Inflammatory macrophage treated with lipopolysaccharide for 1 hour (primary cell): ENCODE measurements at places on chromosomes 11 and 22.
A peak's percentile ranks its signal among the peaks of the same experiment; 100 is the strongest.

DNA sequence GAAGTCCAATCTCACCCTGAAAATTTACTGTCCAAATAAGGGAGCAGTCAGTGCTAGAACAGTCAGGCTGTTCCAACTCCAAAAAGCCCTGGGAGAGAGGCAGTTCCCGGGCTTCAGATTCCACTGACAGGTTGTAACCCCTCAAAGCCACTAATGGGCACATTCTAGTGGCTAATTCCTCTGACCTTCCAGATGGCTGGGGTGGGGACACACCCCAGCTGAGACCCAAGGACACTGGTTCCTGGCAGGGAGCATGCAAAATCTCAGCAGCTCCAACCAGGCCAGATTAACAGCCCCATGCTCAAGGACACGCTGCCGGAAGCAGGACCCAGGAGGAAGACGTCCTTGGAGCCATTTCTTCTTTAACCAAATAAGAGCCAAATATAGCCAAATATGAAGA is 92.7 kb downstream of the RPL27A start:
- DNase-seq: no peak

- DNase-seq: no peak
These were observed 66.1 kb downstream of the FAM76B start for GRCh38 chr11:95723361-95723942.

DNA sequence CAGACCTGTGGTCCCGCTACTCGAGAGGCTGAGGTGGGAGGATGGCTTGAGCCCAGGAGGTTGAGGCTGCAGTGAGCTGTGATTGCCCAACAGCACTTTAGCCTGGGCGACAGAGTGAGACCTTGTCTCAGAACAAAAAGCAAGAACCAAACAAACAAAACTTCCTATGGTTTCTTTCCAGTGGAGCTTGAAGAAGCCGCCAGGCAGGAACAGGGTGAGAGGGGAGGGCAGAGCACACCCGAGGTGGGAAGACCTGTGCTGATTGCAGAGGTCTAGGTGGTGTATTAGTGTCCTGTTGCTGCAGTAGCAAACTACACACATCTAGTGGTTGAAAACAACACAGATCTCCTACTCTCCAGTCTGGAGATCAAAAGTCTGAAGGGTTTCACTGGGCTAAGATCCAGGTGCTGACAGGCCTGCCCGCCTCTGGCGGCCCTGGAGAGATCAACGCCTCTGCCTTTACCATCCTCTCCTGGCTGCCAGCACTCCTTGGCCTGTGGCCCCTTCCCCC is 10.5 kb downstream of the ARHGEF17 start:
- no peak for DNase-seq

DNA sequence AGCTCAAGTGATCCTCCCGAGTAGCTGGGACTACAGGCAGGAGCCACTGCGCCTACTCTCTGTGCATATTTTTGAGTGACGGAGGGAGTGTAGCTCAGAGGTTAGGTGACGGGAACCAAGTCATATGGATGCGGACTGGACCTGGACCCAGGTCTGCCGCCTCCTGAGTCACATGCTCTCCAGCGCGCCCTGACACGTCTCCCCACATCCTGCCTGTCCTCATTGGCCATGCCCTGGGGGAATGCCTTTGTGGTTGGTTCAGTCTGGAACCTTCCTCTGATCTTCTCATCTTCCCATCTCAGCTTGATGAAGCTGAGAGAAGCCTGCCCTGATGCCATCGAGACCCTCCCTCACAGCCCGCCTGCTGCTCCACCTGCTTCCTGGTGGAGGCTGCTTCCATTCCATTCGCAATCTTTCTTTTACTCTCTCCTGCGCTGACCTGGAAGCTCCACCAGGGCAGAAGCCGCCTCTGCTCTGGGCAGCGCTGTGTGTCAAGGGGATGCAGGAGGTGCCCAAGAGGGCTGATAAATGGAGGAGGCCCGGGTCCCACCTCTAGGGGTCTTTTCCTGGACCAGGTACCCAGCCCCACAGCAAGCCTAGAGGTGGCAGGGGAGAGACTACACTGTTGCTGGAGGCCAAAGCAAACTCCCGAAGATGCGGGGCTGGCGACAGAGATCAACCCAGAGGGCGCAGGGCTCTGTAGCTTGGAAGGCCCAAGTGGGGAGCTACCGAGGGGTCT is 13.9 kb upstream of the BAIAP2L2 start:
- no peak for DNase-seq

DNA sequence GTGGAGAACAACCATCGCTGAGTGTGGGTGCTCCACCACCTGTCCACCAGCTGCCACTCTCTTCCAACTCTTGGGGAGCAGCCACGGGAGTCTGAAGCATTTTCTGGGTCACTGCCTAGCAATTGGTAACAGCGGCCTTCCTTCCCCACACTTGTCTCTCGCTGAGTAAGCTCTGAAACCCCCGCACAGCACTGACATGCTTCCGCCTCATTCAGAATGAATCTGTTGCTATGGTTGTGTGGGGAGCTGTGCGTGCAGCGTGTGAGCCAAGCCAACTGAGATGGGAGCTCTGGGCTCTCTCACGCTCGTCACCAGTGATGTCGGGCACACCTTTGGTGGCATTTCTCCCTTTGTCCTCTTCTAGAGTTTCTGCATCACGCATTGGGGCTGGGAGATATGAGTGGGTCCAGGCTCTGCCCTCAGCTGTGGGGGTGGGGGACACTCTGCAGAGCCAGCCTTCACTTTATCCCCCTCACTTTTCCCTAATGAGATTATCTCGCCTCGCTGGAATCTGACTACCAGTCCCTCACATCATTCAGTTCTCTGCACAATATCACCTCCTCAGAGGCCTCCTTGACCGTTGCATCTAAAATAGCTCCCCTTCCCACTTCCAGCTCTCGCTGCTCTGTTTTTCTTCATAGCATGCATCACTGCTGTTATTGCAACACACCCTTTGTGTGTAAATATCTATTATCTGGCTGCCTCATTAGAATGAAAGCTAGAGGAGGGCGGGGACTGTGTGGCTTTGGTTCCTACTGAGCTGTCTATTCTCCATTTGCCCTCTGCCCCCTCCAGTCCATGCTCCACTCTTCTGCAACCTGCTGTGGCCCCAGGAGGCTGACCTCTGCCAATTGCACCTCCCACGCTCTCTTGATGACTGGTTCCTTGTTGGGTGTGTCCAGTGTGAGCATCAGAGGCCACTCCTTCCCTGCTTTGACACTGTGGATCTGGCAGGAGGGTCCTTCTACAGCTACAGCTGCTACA is 569.9 kb upstream of the CADM1 start:
- DNase-seq: peak; percentile 23

DNA sequence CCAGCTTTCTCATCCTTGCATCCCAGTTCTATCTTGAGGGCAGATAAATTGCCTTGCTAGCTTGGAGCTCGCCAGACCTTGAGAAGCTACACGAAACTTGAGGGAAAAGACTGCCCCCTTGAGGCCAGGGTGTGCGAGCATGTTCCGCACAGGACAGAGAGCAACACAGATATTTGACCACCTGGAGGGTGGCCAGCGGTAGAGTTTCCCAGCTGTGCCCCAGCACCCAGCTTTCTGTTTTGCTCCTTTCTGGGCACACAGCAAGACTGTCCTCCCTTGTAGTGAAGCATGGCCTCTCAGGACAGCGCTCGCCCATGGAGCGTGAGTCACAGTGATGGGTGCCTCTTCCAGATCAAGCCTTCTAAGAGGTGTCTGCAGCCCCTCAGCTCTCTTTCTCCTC is 23.5 kb downstream of the SPATA19 start:
- DNase-seq: peak; percentile 35

GRCh38 chr11:10550503-10551289 is 9.7 kb upstream of the RNF141 start:
- no peak for DNase-seq

GRCh38 chr22:23542933-23543332 is 37.2 kb downstream of the IGLL1 start:
- no peak for DNase-seq

- DNase-seq: no peak
These were observed 714.9 kb downstream of the LUZP2 start for GRCh38 chr11:25211635-25212254.

DNA sequence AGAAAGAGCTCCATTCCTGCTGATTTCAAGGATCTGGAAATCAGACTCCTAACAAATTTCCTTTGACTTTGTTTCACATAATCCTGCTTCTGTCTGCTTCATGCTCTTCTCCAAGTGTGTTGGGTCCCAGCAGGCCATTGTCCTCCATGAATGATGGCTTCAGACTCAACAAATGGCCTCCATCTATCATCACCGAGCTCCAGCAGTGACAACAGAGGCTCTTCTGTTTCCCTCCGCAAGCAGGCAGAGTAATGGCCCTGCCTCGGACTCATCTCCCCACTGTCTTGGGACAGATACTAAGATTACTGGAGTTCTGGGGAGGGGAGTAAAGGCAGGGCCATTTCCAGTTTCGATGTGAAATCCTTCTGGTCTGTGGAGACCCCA is 127.3 kb downstream of the TENM4 start:
- no peak for DNase-seq

DNA sequence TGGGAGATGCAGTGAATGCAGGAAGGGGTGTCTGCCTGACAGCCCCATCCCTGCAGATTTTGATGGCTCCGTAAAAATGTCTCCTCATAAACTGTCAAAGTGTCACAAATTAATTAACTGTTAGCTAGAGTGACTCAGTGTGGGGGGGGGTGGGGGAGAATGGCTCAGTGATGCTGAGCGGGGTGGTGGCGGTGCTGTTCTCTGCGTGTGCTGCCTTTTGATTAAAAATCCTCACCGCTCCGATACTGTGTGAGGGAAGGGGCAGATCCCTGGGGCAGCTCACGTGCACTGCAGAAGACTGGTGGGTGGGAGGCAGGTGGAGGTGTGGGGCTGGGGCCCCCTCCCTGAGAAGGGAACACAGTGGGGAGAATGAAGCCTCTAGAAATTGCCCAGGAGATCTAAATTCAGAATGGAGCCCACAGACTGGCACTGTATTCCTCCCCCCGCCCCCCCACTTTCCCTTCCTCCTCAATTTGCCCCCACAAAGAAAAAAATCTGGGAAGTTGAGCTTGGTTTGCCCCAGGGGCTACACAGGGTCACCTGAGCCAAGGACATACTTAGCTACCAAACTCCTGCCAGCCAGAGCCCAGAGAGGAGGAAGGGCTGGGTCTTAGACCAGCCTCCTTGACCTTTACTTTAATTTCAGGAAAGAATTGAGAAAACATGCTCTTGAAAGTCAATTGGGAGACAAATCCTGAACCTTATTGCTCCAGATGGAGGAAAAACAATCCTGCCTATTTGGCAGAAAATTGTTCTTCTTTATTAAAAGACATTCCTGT is 39.8 kb downstream of the DRD2 start:
- DNase-seq: no peak

DNA sequence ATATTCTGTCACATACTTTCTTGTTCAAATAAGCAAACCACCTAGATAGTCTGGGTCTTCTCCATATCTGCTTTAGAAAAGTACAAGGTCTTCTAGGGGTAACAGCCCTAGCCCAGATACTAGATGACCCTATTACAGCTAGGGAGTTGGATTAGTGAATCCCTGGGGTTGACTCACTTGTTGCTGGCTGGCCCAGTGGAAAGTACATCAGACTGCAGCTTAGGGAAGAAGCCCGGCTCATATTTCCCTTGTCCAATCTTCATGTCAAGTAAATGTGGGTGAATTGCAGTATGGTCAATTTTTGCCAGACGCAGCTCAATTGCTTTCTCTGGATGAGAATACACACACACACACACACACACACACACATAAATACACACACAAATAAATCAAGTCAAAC is 79.1 kb upstream of the SCUBE2 start:
- no peak for DNase-seq

- DNase-seq: no peak
These were observed 66.1 kb downstream of the MYO7A start for GRCh38 chr11:77193911-77194830.
